HCEC 1CT (cell line): ENCODE measurements at places on chromosomes 2 and 18.

- DNase-seq, result no peak
These were observed 1239.5 kb upstream of the ZEB2 start for GRCh38 chr2:145759228-145759915.

DNA sequence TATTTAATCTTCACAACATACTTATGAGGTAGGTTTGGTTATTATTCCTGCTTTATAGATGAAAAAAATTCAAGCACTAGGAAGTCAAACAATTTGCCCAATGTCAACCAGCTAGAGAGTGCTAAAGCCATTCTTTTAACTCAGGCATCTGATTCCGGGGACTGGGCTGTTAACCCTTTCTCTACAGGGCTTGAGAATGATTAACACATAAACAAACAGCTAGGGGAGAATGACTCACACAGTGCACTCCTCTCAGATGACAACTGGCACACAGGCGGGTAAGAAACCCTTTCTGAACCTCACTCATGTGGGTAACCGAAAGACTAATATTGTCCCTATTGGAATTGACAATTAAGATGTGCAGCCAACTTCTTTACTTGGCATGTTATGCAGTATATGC lies 86.3 kb upstream of the FSHR start:
- peak; percentile 59 for DNase-seq

GRCh38 chr2:44596537-44597320 lies 235.0 kb downstream of the CAMKMT start:
- DNase-seq, result no peak

DNA sequence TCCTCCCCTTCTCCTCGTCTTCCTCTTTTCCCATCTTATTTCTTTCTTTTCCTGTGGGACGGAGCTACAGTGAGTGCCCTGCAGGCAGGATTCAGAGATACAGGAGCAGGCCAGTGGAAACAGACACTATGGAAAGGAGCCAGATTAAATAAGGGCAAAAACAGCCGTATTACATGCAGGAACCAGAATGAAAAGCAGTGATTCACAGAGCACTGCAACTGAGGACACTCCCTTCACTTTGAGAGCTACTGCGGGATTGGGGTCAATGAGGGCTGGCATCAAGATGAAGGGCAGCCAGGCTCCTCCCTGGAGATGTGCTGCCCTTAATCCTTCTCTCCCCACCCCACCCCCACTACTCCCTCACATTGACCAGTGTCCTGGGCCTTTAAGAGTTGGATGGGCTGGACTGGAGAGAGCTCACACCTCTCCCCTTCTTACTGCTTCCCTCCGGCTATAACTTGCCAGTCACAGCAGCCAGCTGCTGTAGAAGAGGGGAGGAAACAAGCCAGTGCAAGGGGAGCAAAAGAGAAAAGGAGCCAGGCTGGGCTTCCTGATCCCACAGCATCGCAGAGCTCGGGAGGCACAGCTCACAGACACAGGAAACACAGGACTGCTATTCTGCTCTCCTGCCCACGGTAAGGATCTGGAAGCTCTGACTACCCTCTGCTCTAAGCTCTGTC lies at the start of gene PLCD4:
Gene PLCD4, plus strand, starts transcription at position 464 of the 680 bp plus-strand sequence. CDS start 7,841 bp downstream, outside the sequence.
- DNase-seq, result peak; percentile 65

GRCh38 chr2:190320696-190321095 lies 1.1 kb upstream of the HIBCH start:
- no peak for DNase-seq

DNA sequence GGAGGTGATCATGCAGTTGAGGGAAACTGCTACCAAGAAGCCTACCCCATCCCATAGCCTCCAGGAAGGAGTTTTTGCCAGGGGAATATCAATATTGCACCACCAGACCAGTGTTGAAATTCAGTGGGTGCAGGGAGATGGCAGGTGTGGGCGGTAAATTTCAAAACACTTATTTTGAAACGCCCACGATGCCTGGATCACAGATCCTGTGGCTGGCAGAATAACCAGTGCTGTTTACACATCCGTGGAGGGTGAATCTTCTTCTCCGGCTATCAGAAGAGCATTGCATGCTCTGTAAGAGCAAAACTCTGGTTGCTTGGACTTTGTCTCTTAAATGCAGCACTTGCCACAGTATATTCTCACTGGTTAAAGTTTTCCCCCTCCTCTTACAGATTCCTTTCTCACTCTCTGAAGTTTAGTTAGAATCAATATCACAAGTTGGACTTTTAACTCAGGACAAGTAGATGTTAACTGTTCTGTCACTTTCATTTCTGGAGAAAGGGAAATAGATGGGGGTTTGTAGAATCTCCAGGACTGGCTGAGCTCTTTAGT lies 70.5 kb upstream of the ZCCHC2 start:
- DNase-seq, result peak; percentile 34

DNA sequence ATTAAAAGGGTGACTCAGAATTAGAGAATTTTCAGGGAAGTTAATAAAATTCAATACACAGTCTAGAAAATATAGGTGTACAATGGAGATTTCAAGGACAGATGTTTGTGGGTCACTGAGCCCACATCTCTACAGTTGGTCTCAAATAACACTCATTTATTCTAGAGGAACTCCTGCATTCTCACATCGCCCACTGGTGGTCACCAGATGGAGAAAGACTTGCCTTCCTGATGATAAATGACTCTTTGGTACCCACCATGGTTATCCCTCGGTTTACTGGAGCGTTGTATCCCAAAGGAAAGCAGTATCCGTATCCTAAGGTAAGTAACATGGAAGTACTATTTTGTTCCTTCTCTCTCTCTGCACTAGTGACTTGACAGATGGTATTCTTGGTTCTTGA lies 1297.1 kb downstream of the DPP10 start:
- DNase-seq, result no peak

GRCh38 chr18:49581371-49581770 lies 19.5 kb downstream of the LIPG start:
- no peak for DNase-seq
